Smooth muscle cell of the coronary artery (primary cell): ENCODE measurements at places on chromosomes 5 and 9. TPM values are rescaled to one million over a fixed set of nuclear protein-coding genes. Genes with fewer than 3 reads are reported as not detected.

Gene C5orf63
- 0.47 and 1.9 TPM in 2 replicates for total RNA-seq

Gene MYORG
- 0.35 and 0.83 TPM in 2 replicates for total RNA-seq

Gene FOXD4L3
- total RNA-seq, result 0.08 TPM in 1 of 2 replicates, not detected in the other

Gene F2RL1
- total RNA-seq, result 22.8 and 26.8 TPM in 2 replicates

Gene GLRA1
- not detected in 2 replicates for total RNA-seq

Gene PCDHA9
- total RNA-seq, result under 0.01 and 0.23 TPM in 2 replicates

Gene ADAMTSL1
- 14.5 and 51.2 TPM in 2 replicates for total RNA-seq

Gene COL23A1
- total RNA-seq, result under 0.01 and 0.08 TPM in 2 replicates

Gene CRHBP
- total RNA-seq, result 0.38 and 0.82 TPM in 2 replicates

Gene C9orf153
- total RNA-seq, result 0.08 and 0.12 TPM in 2 replicates

Gene GMCL2
- not detected in 2 replicates for total RNA-seq

Gene TMEM215
- not detected in 2 replicates for total RNA-seq

Gene NMUR2
- total RNA-seq, result not detected in 2 replicates

Gene SPINK7
- not detected in 2 replicates for total RNA-seq

Gene DND1
- 0.30 TPM in 1 of 2 replicates, not detected in the other for total RNA-seq

Gene HTR4
- 0.08 TPM in 1 of 2 replicates, not detected in the other for total RNA-seq

Gene SLC36A2
- 0.12 TPM in 1 of 2 replicates, not detected in the other for total RNA-seq

Gene ZNF300
- 3.3 and 8.3 TPM in 2 replicates for total RNA-seq

Gene FST
- 38.1 and 73.2 TPM in 2 replicates for total RNA-seq

Gene WDR38
- total RNA-seq, result not detected in 2 replicates

Gene MYO10
- total RNA-seq, result 43.9 and 73.8 TPM in 2 replicates

Gene OSMR
- total RNA-seq, result 35.7 and 58.7 TPM in 2 replicates

Gene FREM1
- total RNA-seq, result under 0.01 and 1.1 TPM in 2 replicates

Gene DRD1
- under 0.01 and 0.70 TPM in 2 replicates for total RNA-seq

Gene LARP1
- 22.1 and 32.8 TPM in 2 replicates for total RNA-seq
